ENCODE measurements at places on chromosomes 12 and 14.

GRCh38 chr12:13049816-13050215, 5.6 kb downstream of the FAM234B start:
- no peaks in the 10 kb centered on the region for H3K36me3 ChIP-seq
- H3K27me3 ChIP-seq, result no peaks in the 10 kb centered on the region

- no peaks in the 10 kb centered on the region for H3K27me3 ChIP-seq
- no peaks in the 10 kb centered on the region for H3K36me3 ChIP-seq
- H3K4me3 ChIP-seq, result no peak overlapping the region
Observed at GRCh38 chr14:74525361-74525851, 31.8 kb downstream of the ISCA2 start.

DNA sequence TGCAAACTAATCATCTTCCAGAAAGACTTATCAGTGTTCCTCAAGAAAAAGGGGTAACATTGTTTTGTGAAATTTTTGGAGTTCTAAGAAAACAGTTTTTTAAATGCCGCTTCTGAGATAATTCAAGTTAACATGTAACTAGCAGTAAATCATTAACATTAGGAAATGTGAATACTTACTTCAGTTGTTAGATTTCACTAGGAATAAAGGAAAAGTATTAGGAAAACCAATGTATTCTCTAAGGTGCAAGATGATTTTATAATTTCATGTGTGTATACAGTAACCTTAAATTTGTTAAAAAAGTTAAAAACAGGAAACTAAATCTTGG, 36.8 kb downstream of the PAPOLA start:
- H3K27ac ChIP-seq, result no peak overlapping the region
- no peak for DNase-seq
- no peaks in the 10 kb centered on the region for H3K27me3 ChIP-seq
- peaks cover 2% of the 10 kb centered on the region for H3K36me3 ChIP-seq

DNA sequence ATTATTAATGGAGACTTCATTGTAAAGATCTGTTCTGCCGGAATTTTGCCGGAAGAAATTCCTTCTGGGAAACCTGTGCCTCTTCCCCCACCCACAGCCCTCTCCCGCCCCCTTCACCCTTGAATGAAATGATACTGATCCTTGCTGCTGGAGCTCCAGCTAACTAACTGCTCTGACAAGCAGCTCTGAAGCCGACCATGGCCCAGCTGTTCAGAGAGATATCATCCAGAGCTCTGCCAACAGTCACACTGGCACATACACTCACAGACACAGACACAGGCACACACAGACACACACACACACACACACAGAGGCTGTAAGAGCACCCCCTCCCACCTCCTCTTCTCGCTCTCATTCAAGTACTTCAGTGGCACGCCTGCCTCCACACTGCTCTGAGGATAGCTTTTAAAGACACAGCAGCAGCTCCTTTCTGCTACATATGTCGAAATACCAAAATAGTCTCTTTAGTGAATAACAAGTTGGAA, 88.6 kb downstream of the R3HDM2 start:
- H3K36me3 ChIP-seq, result no peaks in the 10 kb centered on the region
- H3K4me1 ChIP-seq, result no peaks in the 10 kb centered on the region
- DNase-seq, result peak; percentile 9
- no peak overlapping the region for H3K4me3 ChIP-seq
- H3K27me3 ChIP-seq, result no peaks in the 10 kb centered on the region
- no peak overlapping the region for H3K27ac ChIP-seq

DNA sequence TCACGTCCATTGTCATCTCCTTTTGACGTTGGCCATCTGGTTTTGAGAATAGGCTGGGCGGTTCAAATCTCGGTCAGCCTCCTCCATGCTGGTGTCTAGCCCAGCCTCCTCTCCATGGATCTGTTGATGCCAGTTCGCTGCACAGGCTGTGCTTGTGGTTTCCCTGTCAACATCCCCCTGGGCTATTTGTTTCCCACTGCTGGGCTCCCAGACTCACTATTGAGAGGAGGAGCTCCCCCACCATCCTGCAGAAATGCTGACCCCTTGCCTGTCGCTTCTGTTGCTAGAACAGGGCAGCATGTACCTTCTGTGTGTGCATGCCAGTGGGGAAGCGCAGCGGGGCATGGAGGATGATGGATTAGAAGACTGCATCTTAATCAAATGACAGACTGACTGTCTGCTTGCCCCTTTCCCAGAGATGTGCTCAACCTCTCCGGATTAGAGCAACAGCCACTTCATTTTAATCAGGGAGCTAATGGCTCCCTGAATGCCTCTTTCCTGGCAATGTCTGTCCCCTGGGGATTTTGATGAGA, 170.5 kb downstream of the TSPAN9 start:
- H3K4me1 ChIP-seq, result no peaks in the 10 kb centered on the region
- no peak overlapping the region for H3K27ac ChIP-seq
- H3K4me3 ChIP-seq, result no peak overlapping the region
- DNase-seq, result no peak
- H3K36me3 ChIP-seq, result no peaks in the 10 kb centered on the region

DNA sequence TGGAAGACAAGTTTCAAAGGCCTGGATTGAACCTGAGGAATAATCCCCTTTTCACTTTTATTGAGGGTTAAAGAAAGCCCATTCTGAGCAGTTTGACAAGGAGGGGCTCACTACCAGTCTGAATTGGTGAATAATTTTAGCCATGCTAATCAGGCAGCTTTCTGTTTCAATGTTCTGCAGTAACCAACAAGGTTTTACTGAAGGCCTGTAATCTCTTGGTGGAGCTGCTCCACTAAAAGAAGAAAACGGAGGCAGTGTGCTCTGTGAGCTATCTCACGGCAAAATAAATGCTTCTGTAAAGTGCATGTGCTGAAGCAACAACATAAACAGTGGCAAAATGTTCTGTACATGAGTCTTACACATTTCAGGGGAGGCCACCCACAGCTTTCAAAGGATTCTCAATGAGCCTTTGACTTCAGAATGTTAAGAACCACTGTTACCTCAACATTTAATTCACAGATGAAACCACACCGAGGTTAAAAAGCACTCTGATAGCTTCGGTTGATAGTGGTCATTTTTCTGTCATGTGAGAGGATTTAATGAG, 111.2 kb downstream of the LRIG3 start:
- DNase-seq, result no peak
- no peak overlapping the region for H3K27ac ChIP-seq
- H3K36me3 ChIP-seq, result no peaks in the 10 kb centered on the region
- no peak overlapping the region for H3K4me3 ChIP-seq
- H3K4me1 ChIP-seq, result no peaks in the 10 kb centered on the region

GRCh38 chr12:34291426-34291901, 269.2 kb downstream of the ALG10 start:
- DNase-seq, result no peak
- no peaks in the 10 kb centered on the region for H3K27me3 ChIP-seq
- no peak overlapping the region for H3K27ac ChIP-seq
- no peaks in the 10 kb centered on the region for H3K36me3 ChIP-seq

DNA sequence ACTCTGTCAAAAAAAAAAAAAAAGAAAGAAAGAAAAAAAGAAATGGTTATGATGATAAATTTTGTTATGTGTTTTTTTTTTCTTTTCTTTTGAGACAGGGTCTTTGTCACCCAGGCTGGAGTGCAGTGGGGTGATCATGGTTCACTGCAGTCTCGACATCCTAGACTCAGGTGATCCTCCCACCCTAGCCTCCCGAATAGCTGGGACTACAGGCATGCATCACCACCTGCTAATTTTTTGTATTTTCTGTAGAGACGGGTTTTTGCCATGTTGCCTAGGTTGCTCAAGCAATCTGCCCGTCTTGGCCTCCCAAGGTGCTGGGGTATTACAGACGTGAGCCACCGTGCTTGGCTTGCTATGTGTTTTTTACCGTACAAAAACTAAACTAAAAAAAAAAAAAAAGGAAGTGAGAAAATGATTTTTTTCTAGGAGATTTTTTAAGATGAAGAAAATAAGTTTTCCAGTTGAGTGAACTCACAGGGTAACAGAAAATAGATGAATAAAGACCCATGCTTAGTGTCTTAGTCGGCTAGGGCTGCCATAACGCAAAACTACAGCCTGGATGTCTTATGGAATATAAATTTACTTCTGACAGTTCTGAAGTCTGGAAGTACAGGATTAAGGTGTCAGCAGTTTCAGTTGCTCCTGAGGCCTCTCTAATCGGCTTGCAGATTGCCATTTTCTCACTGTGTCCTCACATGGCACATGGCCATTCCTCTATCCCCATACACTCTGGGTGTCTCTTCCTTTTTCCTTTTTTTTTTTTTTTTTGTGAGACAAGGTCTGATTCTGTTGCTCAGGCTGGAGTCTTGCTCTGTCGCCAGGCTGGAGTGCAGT, 13.2 kb upstream of the APOF start:
- H3K4me3 ChIP-seq, result no peak overlapping the region
- no peak overlapping the region for H3K27ac ChIP-seq
- no peaks in the 10 kb centered on the region for H3K4me1 ChIP-seq
- no peaks in the 10 kb centered on the region for H3K27me3 ChIP-seq
- H3K36me3 ChIP-seq, result no peaks in the 10 kb centered on the region
- DNase-seq, result no peak

All from iPS DF 6.9 (cell line).